ENCODE measurements at places on chromosomes 1 and 21.

DNA sequence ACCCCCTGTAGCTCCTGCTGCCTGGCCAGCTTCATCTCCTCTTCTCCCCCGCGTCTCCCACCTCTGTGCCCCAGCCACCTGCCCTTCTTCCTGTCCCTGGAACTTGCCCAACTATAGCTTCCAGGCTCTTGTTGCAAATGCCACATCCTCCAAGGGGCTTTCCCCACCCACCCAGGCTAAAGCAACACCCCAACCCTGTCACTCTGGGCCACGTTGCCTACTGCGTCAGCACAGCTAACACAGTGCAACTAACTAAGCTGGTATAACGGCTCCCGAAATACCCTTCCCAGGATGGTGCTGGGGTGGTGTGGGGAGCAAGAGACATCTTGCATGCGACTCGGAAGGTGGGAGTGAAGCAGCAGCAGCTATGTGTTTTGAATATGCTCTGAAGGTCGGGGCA, 19.7 kb downstream of the CAMK2N1 start:
- DNase-seq = no peak

GRCh38 chr1:156750711-156751450, 594 bp downstream of the HDGF start:
- no peak for DNase-seq

DNA sequence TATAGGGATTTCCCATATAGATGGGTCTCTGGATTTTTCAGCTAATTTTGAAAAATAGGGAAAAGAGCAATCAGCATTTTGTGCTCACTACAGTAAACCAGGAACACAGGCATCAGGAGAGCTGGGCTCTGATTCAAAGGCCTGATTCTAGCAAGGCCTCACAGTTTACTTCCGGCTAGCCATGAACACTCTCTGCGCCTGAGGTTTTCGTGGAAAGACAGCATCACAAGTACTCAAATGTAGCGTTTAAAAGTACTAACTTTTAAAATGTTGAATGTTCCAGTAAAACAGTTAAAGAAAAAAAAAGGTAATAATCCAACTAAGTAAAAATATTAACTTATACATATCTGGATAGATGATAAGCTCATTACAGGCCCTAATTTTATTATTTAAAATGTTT, 120.6 kb downstream of the SLC45A1 start:
- no peak for DNase-seq

DNA sequence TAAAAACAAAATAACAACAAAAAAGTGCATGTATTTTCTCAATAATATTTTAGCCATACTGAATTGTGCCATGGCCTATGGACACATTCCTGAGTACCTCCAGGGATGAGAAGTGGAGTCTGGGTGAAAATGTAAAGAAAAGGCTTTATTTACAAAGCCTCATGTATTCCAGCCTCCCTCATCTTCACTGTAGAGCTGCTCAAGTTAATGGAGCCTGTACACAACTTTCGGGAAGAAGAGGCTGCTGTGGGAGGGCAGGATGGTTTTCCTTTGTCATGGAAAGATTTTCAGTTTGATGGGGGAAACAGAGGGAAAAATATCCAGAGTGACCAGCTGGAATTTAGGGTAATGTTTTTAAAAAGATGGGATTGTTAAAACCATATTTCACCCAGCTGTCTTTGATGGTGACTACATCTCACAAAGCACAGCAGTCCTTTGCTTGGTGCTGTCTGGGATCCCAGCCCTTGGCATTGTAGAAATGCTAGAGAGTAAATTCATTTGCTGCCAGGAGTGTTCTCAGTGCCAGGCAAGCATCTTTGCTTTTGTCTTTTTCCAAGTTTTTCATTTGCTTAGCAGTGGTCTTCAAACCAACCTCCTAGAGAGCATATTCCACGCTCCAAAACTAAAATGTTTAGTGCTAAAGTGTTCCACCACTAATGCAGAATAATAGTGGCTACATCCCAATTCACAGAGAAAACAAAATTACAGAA, 54.9 kb downstream of the DPT start:
- DNase-seq = no peak

- no peak for DNase-seq
These were observed 17.4 kb downstream of the CCT8 start for GRCh38 chr21:29056005-29056404.

- no peak for DNase-seq
These were observed 4.2 kb downstream of the TFAP2E start for GRCh38 chr1:35577071-35577998.

DNA sequence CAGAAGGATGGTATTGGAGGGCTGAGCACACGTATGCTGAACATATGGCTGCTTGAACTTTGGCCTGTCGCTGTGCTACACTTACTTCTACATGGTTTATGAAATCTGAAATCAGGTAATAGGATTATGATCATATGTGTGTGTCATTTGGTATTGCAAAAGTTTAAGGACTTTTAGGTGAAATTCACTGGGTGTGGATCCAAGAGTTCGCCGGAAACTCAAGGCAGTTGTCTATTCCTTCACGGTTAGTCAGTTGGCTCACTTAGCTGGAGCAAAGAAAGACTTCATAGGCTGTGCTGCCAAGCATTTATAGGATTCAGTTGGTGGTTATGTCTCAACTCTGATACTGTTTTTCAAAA, 927 bp downstream of the UAP1 start:
- no peak for DNase-seq

DNA sequence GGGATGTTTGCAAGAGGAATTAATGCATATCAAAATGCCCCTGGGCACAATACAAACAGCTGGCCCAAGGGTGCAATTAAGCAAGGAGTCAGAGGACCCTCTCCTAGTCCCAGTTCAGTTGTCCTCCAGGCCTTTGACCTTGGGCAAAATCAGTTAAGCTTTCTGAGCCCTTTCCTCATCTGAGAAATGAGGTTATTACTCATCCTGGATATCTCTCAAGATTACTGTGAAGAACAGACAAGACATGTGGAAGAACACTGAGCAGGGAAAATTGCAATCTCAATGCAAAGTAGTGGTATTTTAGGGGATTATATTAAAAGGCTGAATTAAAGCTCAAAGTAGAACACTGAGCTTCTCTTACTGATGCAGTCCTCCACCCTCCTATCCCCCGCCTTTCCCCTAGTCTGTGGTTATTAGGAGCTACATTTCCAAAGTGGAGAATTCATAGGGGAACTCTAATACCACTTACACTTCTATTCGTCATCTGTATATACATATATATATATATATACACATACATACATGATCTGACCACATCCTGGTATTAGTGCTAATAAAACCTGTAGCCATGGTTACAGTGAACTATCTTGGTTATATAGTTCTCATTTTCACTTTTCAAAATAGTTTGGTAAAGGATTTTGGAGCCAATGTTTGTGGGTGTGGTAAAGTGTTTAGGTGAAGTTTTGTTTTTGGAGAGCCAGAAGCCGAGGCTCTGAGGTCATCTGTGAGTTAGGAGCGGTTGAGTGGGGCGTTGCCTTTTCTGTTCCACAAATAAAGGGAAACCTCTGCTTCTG, 18.1 kb downstream of the KIAA0040 start:
- no peak for DNase-seq

DNA sequence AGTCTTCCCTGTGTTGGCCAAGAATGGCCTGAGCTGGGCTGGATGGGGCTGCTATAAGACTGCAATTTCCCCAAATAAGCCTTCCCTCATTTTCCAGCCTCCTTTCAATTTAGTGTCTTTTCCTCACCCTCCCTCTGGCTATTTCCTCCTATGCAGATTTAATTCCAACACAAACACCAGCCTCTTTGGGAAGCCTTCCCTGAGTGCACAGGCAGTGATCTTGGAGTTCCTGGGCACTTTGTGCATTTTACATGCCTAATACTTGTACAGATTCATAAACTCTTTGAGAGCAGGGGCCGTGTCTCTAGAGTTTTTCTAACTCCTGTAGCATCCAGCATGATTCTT, 91.1 kb upstream of the TLR5 start:
- DNase-seq = no peak

- DNase-seq = no peak
These were observed 12.7 kb upstream of the TSNAX start for GRCh38 chr1:231515748-231516147.

GRCh38 chr1:166490437-166490991, 323.7 kb upstream of the FAM78B start:
- DNase-seq = no peak

DNA sequence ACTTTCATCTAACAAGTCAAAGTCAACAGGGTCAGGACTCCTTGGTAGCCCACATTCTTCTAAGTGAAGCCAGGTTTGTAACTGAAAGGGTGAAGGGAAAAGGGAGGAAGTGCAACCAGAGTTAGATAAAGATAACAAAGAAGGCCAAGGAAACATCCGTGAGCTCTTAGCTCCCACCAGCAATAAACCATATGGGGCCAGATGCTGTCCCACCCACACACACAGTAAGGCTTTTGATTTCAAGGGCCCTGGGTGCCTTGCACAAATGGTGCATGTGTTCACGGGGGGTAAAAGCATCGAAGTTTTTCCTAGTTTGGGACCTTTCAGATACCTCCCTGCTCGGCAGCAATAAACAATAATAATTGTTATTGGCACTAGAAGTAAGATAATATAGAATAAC, 5.1 kb upstream of the TIAM1 start:
- no peak for DNase-seq

DNA sequence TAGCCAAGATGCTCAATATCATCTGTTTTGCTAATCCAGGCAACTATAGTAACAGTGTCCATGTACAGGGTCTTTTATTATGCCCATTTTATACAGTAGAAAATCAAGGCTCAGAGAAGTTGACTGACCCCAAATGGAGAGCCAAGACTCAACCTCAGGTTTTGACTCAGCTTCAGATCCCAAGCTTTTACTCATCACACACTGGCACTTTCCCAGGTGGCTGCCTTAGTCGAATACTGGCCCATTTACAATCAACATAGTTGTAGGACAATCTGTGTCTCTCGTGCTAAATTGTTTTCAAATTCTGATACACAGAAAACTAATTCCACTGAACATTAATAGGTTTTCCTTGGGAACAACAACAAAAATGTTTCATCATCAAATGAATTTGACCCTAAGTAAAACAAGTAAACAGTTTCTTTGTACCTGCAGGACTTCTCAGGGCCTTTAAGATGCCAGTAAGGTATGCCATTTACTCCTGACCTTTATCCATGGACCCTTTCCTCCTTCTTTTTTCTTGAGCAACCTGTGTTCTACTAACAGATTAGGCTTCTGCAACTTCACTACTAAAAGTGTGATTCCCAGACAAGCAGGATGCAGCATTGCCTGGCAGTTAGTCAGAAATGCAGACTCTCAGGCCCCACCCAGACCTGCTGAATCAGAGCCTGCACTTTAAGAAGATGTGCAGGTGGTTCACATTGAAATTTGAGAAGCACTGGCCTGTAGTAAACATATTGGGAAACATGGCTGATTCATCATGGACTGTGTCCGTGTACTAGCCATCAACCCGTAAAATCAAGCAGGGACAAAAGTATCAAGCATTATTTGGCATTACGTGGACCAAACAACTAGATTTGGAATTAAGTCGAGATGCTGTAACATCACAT, 128.8 kb downstream of the RRAGC start:
- DNase-seq = no peak
